ENCODE measurements at places on chromosomes 3 and 15.

DNA sequence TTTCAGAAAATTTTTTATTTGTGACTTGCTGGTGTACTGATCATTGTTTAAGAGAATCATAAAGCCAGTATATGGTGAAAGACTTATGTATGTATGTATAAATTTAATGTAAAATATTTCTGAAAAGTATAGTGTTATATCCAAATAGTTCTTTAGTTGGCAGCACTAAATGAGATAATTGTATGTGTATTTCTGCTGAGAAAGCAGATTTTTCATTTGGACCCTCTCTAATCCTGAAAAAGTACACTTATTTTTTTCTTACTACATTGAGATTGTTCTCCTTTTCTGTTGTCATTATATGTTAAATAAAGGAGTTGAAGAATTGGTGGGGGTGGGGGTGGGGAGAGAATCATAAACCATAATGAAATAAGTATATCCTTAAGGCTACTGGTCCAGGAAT, 324.9 kb upstream of the SUCLG2 start:
- DNase-seq: no peak

GRCh38 chr15:84631706-84632272, 22.3 kb downstream of the WDR73 start:
- no peak for DNase-seq

DNA sequence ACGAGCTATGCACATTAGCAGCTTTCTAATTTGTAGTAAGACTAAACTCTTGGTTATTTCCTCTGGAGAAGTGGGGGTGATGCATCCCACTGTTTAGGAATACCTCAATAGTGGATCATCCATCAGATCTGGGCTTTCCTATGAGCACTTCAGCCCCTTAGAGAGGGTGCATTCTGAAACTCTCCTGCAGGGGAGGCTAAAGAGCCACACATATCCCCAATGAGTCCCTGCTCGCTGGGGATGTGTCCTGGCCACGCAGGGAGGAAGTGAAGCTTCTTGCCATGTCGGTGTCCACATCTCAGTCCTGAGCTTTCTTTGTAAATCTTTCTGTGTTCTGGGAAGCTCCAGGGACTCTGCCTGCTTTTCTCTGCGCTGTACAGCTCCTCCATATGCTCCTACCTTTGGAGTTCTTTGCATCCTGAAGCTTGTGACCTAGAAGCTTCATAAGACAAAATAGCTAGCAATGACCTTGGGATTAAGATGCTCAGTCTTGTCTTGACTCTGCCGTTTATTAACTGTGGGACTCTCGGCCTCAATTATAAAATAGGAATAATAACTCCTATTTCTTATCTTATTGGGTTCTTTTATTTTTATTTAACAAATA, 28.3 kb upstream of the MASP1 start:
- no peak for DNase-seq

- DNase-seq: no peak
These were observed 41.9 kb downstream of the MEX3B start for GRCh38 chr15:82003916-82004315.

GRCh38 chr15:51075826-51076523, 18.7 kb downstream of the TNFAIP8L3 start:
- no peak for DNase-seq

- DNase-seq: no peak
These were observed 211.7 kb downstream of the FGF12 start for GRCh38 chr3:192515664-192516045.

- DNase-seq: no peak
These were observed 192.3 kb downstream of the OCA2 start for GRCh38 chr15:27906802-27907201.

- DNase-seq: no peak
These were observed 47.9 kb upstream of the PLXNA1 start for GRCh38 chr3:126934991-126935390.

DNA sequence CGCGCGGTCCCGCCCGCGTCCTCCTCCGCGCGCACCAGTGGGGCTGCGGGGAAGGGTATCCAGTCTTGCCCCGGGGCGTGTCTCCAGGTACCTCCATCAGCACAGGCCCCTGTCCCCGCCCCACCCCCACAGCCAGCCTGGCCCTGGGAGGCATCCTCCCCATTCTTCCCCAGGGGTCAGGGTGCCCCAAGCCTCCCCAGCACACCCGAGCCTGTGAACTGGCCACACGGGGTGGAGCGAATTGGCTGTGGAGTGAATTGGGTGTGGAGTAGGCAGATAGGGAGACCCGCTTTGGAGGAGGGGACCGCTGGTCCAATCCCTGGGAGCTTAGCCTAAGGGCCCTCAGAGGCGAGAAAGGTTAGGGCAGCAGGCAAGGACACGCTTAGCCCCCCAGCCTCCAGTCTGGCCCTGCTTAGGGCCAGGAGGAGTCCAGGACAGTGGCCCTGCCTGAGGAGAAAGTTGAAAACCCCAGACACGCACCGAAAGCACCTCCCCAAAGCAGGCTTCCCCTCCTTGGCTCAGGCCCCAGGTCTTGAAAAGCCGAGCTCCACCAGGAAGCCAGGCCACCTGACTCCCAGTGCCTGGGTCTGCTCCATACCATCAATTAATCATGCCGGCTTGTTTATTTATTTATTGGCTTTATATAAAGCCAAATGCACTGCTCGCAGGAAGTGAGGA, 107.7 kb upstream of the SLC6A11 start:
- DNase-seq: no peak

GRCh38 chr15:40731034-40731433, 24.0 kb downstream of the RMDN3 start:
- DNase-seq: no peak

DNA sequence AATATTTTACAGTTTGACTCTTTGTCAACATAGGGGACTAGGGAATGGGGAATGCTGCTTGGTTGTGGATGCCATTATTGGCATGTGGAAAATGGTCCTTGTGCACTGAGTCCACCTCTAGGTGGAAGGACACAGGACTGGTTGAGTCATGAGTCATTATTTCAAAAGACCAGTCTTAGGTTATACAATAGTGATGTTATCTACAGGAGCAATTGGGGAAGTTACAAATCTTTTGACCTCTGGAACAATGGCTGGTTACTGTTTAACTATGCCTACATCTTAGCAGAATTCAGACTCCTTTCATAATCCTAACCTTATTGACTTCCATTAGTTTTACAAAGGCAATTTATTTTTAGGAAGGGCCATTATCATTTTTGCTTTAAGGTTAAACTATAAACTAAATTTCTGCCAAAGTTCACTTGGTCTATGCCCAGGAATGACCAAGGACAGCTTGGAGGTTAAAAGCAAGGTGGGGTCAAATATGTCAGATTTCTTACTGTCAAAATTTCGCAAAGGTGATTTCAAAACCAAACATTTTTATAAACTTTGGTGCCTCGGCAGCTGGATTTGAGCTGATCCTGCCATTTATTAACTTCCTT, 11.8 kb upstream of the CCR8 start:
- DNase-seq: no peak

GRCh38 chr3:138232705-138233364, 45.7 kb downstream of the ARMC8 start:
- DNase-seq: no peak

- DNase-seq: no peak
These were observed 128.7 kb downstream of the GHSR start for GRCh38 chr3:172319595-172319994.

All from activated gamma-delta T cell (primary cell).